Natural killer cell (primary cell): ENCODE measurements at places on chromosomes 6 and 20. TPM values are rescaled to one million over a fixed set of nuclear protein-coding genes. Genes with fewer than 3 reads are reported as not detected.

GRCh38 chr20:43690943-43691598 lies 24.2 kb downstream of the MYBL2 start:
- no peak for DNase-seq

Gene CD24
- 1.4 TPM for total RNA-seq

Gene MOCS3
- total RNA-seq, result 2.2 TPM

DNA sequence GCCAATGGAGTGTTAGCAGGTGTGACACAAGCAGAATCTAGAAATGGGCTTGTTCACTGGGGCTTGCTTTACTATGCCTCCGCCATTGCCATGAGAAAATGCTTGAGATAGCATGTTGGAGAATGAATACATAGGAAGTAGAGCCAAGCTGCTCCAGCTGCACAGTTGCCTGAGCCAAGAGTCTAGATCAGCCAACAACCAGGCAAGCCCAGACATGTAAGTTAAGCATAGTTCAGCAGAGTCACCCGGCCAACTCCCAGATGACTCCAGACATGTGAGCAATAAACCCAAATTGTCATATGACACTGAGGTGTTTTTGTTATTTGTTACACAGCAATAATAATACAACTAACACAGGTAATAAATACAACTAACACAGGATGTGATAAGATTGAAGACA lies 167.9 kb downstream of the HAO1 start:
- DNase-seq, result no peak

Gene NOX3
- not detected for total RNA-seq

DNA sequence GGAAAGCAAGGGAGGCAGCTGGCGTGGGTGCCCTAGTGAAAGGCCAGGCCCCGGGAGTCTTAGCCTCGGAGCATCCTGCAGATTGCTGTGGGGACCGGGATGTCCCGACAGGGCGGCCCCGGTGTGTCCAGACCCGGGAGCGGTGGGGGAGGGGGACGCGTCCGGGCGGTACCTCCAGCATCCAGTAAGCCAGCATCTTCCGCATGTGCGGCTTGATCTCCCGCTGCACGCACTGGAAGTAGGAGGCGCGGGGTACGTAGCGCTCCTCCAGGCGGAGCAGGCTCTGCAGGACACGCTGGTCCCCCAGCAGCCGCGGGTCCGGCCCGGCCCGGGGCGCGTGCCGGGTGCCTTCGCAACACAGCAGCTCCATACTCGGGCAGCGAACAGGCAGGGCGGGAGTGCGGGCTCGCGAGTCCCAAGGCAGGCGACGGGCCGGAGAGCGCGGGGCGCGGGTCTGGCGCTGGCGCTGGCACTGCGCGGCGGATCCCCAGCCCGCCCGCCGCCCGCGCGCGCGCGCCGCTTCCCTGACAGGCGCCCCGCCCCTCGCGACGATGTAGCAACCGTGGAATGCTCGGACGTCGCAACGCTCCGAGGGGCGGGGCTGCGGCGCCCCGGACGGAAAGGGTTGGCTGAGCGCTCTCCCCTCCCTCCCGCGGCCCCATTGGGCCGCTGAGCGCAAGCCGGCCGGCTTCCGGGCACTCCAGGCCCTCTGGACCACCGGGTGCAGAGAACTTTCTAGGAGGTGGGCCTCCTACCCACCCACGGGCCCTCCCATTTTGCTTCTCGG lies at the start of gene CCND3:
CCND3 (minus strand) TSS at position 529 of the 787 bp plus-strand sequence; CDS start at position 370, 159 bp downstream.
- peak; percentile 83 for DNase-seq

- no peak for DNase-seq
Observed at GRCh38 chr6:2731281-2731909, 19.3 kb downstream of the MYLK4 start.

Gene BANF2
- total RNA-seq, result not detected

Gene FUT9
- total RNA-seq, result not detected

Gene OOEP
- not detected for total RNA-seq

- DNase-seq, result no peak
Observed at GRCh38 chr20:15162079-15162647, 824.8 kb upstream of the FLRT3 start.

- DNase-seq, result peak; percentile 37
Observed at GRCh38 chr20:37316116-37316774, 26.8 kb downstream of the MANBAL start.

DNA sequence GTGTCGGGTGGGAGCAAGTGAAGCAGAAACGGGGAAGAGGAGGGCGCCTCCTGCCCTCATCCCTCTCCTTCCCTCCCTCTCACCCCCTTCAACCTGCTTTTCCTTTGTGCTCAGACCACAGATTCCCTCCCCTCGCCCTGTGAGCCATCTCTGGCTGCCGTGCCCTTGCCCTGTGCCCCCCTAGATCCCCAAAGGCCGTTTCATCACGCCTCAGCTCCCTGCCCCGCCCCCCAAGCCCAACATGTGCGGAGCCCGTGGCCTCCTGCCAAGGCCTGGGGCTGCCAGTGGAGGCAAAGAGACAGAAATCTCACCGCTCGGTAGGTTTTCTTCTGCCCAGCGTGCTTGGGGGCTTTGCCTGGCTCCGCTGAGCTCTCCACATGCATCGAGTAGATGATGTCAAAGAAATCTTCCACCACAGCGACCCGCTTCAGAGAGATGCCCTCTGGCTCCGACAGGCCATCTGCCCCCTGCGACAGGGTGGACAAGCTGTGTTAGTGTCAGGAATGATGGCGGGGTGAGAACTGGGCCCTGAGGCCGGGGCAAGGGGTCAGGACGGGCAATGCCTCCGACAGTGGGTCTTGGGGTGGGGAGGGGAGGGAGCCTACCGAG lies 57.6 kb downstream of the NOL4L start:
- DNase-seq, result peak; percentile 46

DNA sequence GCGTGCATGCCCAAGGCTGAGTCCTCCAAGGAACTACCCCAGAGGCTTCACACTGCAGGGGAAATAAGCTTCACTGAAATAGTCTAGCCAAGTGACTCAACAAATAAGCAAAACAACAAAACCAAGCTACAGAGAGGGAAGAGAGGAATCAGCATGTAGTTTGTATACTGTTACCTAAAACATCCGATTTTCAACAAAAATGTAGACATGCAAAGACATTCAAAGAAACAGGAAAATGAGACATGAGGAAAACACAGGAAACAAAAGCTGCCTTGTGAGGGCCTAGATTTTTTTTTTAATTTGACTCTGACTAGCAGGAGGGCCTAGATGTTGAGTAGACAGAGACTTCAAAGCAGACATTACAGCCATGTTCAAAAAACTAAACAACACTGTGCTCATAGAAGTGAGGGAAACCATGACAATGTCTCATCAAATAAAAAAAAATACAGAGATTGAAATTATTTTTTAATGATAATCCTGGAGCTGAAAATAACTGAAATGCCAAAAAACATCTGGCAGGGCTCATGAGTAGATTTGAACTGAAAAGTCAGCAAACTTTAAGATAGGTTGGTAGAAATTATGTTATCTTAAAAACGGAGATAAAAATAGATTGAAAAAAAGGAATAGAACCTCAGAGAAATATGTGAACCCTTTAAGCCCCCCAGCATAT lies 16.4 kb upstream of the KIF25 start:
- no peak for DNase-seq

Gene EGFL8
- 18.2 TPM for total RNA-seq

Gene CD93
- 17.9 TPM for total RNA-seq

- no peak for DNase-seq
Observed at GRCh38 chr6:35487658-35488516, 9.0 kb downstream of the TEAD3 start.

DNA sequence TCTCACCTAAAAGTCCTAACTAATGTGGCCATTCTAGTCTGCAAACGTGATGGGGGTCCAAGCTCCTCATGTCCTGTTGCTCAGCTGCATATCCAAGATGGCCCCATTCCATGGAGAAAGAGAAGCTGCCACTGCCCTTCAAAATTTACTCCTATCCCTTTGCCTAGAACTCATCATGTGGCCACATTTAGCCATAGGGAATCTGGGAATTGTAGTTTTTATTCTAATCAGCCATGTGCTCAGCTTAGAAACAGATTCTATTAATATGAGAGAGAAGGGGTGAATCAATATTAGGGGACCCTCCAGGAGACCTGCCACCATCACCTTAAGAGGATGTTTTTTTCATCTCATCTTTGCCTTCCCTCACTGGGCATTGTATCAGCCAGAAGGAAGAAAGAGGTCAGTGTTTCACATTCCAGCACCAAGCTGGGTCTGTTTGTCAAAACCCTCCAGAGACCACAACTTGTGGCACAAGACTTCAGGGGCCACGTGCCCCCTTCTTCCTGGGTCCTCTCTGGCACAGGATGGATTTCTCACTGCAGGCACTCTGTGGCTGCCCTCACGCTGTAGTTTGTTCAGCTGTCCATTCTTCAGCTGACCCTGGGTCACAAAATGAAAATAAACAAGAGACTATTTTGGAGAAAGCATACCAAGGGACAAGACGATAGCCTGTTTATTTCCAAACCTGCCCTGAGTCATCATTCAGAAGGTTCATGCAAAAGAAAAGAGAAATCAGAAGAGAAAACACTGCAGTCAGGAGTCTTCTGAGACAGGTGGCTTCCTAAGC lies 172.0 kb downstream of the EYA2 start:
- no peak for DNase-seq

DNA sequence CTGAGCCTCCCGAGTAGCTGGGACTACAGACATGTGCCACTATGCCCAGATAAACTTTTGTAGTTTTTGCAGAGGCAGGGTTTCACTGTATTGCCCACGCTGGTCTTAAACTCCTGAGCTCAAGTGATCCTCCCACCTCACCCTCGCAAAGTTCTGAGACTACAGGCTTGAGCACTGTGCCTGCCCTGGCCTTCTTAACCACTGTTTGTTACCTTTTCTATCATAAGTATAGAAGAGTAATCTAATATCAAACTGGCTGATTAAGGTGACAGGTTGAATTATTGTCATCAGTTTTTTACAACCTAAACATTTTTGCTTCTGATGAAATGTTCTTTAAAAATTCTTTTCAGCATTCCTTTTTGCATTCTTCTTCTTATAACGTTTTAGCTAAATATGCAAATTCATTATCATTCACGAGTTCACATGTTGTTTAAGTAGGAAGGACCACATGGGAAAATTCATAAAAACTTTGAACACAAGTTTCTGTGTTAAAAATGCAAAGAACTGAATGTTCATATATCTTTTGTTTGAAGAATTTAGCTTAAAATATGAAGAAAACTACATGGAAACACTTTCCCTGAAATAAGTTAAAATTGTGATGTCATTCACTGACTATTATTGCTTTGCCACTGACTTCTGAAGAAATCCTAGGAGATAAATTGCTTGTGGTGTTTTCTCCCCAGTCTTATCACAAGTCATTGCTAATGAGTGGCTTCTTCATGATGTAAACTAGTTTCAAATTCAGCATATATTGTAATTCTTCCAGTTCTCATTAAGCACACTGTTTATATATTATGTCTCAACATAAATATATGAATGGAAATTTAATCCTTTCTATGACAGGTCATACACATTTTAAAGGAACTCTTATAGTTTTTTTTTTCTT lies 106.7 kb downstream of the ADGRB3 start:
- DNase-seq, result no peak

DNA sequence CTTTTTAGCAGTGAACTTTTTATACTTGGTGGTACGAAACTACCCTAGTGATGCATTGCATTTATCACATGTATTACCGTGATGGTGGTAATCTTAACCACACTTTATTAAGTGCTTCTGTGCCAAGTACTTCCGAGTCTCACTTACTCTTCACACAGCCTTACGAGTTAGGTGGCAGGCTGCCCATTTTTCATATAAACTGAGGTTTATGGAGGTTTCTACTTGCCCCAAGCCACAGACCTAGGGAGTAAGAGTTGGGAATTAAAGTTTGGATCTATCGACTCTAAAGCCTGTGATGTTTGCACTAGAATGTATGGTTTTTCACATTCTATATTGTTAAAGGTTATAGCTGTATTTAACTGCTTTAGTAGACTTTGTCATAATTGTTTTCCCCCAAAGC lies 5.5 kb upstream of the PABPC1L start:
- DNase-seq, result no peak

DNA sequence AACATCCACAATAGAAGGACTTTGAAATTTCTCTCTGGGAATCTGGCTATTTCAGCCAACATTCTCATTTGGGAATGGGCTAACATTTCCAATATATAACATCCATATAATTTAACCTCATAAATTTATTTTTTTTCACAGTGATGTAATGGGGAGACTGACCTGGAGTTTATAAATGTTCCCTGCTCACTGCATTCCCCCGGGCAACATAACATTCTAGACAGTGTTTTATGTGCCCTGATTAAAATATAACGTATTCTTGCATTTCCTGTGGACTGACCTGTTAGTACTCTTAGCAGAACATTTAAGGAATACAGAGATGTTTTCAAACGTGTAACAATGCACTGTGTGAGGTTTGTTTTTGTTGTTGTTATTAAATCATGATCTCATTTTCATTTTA lies 20.9 kb downstream of the TSHZ2 start:
- no peak for DNase-seq

- DNase-seq, result no peak
Observed at GRCh38 chr20:7836076-7836475, 104.2 kb downstream of the HAO1 start.

DNA sequence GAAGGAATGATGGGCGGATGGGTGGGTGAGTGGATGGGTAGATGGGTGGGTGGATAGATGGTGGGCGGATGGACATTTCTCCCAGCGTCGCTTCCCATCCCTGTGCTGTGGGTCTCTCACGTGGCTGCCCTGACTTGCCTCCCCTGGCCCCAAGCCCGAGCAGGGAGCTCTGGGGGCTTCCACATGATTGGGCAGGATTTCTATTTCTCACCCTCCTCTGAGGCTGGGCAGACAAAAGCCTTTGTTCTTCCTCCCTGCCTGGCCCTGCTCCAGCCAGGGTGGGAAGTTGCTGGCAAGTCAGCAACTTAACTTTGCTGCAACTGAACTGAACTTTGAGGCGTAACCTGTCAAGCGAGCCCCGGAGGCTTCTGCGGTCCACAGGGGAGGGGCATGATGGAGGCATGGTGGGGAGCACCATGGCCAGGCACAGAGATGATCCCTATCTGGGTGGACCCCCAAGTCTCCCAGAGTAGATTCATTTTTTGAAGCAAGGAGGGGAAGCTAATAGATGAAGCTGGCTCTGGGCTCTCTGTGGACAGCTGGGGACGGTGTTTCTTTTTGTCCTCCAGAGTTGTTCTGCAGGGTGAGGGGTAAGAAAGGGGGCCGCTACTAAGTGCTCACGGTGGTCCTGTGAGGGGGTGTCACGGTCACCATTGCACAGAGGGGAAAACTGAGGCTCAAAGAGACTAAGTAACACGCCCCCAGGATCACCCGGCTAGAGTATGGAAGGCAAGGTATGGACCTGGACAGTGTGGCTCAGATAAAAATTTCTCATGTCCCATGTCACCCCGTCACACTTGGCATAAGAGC lies 140.1 kb downstream of the CEBPB start:
- no peak for DNase-seq

Gene TRIM31
- total RNA-seq, result not detected

GRCh38 chr6:68975064-68975463 lies 340.0 kb downstream of the ADGRB3 start:
- no peak for DNase-seq

DNA sequence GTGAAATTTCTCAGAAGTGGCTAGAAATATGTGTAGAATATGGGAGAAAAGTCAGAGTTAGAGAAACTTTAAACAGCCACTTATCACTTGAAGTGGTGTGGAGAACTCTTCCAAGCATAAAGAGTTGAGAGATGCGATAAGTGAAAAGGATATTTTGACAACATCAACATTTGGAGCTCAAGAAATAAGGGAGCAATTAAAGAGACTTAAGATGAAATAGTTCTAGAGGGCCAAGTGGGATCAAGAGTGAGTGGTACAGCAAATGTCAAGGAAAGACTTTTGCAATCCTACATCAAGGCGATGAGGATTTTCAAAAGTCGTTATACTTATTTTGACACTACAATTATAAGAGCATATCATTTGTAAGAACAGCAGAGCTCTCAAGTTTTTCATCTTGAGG lies 9.6 kb downstream of the RSPH4A start:
- DNase-seq, result no peak

Gene GPLD1
- 1.3 TPM for total RNA-seq

- DNase-seq, result no peak
Observed at GRCh38 chr6:112486454-112486853, 139.3 kb downstream of the RFPL4B start.
